ENCODE measurements at places on chromosomes 4 and X. TPM values are rescaled to one million over a fixed set of nuclear protein-coding genes. Genes with fewer than 3 reads are reported as not detected.

DNA sequence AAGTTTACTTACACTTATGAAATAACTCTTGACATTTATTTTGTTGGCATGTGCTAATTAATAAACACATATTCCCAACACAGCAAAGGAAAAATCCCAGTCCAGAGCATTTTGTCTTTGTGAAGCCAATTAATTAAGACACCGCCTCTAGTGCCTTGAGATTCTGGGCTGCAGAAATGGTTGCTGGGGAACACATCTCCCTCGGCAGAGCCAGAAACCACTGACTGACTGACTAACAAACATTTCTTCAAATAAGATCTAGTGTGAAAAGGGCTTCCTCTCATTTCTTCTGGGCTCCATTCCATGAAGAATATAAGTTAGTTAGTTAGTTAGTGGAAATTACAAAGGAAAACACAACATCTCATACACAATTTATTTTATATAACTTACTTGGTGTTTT lies 28.4 kb upstream of the NAP1L5 start:
- no peak for DNase-seq

GRCh38 chrX:70907900-70908299 lies 611 bp downstream of the TEX11 start:
- no peak for DNase-seq

DNA sequence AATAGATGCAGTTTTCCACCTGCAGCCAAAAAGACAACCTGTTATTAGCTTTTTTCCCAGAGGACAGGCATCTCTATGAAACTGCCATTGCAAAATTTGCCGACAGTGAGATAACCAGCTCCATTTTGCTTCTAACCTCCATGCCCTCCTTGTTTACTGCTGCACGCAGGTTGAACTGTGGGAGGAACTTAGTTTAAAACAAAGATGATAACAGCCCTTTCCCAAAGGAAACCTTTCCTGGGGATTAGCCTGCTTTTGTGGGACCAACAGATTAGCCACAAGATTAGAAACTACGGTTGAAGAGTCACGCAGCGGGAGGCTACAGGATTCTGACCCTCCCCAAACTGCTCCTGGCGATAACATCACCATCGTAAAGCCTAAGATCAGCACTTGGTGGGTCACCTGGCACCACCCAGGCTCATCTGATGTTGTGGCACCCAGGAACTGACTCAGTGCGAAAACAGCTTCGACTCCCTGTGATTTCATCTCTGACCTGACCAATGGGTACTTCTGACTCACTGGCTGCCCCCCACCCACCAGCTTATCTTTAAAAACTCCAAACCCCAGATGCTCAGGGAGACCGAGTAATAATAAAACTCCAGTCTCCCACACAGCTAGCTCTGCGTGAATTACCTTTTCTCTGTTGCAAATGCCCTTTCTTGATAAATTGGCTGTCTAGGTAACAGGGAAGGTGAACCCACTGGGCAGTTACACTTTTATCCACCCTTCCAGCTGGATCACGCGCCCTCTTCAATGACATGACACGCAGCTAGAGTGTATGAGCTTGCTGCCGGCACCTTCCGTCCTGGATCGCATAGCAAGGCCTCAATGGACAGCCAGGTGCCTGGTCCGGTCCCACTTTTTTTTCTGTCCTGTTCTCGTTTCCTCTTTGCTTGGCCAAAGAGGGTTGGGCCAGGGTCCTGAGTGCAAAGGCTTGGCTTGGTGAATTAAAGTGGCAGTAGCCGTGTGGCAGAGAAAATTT lies 27.2 kb downstream of the NOP14 start:
- no peak for DNase-seq

GRCh38 chr4:145679991-145680455 lies at the start of gene C4orf51:
Gene C4orf51, plus strand, starts transcription at chr4:145680146. Its CDS starts 58 bp downstream, at chr4:145680204.
- DNase-seq = peak; percentile 85

- DNase-seq = no peak
Measured at GRCh38 chr4:128768373-128768996, 41.0 kb upstream of the JADE1 start.

GRCh38 chrX:71998836-71999509 lies 88.3 kb downstream of the NHSL2 start:
- DNase-seq = peak; percentile 55

DNA sequence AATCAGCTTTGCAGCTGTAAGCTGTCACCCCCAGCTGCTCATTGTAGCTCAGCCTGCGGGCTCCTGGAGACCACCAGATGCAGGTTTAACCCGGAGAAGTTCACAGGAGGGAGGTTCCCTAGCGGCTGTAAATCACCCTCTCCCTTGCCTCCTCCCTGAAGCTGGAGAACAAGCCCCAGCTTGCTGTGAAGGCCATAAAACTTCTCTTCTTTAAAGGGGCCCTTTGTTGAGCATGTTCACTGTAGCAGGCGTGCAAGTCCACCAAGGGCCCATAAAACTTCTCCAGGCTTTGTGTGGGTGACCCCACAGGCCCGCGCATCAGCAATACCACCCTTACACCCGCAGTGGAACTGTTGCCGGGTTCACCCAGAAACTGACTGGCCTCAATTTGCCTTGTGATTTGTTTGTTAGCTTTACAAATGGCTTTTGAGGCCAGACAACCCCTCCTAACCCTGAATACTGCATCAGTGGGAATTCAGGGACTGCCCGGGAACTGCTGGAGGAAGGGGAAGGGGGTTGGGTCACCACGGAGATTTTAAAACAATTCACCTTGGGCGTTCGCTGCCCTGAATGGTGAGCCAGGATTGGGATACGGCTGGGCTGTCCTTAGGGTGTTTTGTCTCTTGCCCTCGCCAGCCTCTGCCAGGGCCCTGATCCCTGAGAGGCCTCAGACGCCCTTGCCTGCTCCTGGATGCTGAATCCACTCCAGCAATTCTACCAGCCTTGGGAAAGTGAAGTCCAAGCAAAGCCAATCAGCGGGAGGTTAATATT lies 49.5 kb upstream of the ATP6AP2 start:
- no peak for DNase-seq

- no peak for DNase-seq
Measured at GRCh38 chrX:1011691-1012283, 200.7 kb downstream of the CRLF2 start.

DNA sequence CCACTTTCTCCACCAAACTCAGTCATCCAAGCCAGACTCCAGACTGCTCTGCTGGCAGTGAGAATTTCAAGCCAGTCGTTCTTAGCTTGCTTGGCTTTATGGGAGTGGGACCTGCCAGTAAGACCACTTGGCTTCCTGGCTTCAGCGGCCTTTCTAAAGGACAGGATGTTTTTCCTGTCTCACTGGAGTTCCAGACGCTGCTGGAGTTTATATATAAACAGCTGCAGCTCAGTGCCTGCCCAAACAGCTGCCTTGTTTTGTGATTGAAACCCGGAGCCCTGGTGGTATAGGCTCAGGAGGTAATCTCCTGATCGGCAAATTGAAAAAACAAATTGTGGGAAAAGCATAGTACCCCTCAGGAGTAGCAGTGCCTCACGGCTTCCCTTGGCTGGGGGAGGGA lies 1165.8 kb upstream of the ADGRL3 start:
- no peak for DNase-seq

DNA sequence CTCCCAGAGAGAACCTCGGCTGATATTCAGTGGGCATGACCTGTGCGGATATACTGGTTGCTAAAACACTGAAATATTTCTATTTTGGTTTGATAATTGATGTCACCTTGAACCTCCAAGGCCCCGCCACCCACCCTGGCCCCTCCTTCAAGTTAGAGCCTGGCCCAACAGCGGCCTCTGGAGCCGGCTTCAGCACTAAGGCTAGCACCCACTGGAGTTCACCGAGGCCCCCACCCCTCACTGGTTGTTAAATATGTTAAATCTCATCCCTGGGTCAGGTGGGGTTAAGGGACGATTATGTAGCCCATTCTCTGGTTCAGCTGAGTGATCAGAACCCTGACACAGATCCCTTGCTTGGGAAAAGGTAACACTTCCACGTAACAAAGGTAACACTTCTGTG lies 24.3 kb downstream of the SEL1L3 start:
- DNase-seq = no peak

GRCh38 chr4:7984286-7984925 lies 44.7 kb upstream of the AFAP1 start:
- DNase-seq = no peak

DNA sequence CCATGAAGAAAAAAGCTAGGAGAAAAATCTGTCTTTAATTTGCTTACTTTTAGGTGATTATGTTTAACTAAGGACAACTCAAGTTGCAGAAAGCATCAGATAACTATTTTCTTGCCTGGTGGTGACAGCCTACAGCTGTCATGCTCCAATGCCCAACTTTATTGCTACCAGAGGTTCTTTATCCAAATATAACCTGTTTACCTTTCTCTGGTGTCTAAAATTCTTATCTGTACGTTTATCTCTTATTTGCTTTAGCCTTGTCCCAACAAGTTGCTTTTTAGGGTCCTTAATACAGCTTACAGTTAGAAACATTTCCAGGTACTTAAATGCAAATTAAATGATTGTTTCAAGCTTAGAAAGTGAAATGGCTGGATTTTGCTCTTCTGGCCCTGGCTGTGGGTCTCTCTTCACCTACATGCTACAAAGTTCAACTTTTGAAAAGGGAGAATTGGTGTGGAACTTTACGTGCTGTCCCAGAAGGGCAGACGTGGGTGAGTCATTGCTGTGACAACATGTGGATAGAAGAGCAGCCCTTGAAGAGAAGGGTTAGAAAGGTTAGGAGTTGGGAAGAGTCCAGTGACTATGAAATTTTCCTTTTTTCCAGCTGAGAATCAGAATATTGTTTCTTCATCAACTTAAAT lies 60.7 kb downstream of the HPGD start:
- DNase-seq = no peak

DNA sequence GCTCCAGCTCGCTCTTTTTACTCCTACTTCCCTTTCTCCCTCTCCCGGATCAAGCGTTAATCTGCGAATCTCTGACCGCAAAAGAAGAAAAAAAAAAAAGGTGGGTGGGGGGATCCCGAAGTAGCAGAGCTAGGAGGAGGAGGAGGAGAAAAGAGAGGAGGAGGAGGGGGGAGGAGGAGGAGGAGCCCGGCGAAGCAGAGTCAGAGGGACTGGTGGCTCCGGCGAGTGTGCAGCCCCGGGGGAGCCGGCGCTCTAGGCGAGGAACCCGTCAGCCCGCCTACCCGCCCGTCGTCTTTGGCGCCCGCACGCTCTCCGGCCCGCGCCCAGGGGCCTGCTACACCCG lies at the start of gene NHSL2:
Gene NHSL2, plus strand, starts transcription at position 203 of the 343 bp plus-strand sequence.
- DNase-seq = no peak

- DNase-seq = no peak
Measured at GRCh38 chrX:29431895-29432294, 783.5 kb upstream of the MAGEB2 start.

DNA sequence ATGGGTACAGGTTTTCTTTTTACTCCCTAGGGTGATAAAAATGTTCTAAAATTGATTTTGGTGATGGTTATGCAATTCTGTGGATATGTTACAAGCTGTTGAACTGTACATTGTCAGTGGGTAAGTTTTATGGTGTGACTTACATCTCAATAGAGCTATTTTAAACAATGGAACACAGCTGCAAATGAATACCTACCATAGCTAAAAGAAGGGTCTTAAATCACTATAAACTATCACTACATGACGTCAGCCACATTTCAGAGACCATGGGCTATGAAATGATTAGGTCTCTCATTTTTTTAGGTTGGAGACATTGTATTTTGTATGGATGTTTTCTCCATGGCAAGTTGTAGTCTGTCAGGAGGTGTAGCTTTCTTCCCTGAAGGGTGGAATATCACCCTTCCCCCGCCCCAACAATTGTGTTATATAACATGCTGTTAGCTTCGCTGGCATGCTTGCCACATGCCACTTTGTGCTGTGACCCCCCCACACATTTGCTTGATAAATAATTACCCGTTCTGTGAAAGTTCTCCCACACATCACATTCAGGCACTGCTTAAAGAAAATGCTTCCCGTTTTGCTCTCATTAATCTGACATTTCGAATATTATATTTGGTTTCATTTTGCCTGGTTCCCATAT lies 159.7 kb downstream of the ARHGAP10 start:
- no peak for DNase-seq

DNA sequence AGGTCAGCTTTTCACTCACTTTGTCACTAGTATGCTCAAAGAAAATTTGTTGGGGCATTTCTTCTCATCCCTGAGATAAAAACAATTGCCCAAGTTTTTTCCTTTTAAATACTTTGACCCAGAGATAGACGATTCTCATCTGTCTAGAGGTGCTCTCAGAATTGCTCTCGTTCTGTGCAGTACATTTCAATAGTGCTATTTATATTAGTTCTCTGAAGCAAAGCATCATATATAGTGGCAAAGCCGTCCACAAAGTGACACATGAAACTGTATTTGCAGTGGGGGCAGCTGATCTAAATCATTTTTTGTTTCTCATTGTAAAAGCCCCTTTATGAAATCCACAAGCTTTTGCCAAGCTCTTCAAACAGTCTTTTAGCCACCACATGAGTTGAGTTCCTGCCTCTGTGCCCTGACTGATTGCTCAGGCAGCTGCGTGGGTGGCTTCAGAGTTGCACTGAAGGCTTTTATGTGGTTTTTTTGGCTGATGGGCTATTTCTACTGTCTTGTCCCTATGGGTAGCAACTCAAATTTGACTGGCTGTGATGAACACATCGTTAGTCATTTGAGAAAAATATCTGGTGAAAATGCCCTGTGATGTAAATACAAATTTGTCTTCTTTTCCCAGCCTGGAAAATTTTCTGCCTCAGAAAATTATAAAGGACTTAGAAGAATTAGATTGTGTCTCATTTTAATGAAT lies 119.1 kb upstream of the OTUD4 start:
- peak; percentile 25 for DNase-seq

GRCh38 chrX:30674799-30675198 lies 21.6 kb downstream of the GK start:
- no peak for DNase-seq

- DNase-seq = no peak
Measured at GRCh38 chr4:57051524-57051923, 58.7 kb downstream of the IGFBP7 start.

DNA sequence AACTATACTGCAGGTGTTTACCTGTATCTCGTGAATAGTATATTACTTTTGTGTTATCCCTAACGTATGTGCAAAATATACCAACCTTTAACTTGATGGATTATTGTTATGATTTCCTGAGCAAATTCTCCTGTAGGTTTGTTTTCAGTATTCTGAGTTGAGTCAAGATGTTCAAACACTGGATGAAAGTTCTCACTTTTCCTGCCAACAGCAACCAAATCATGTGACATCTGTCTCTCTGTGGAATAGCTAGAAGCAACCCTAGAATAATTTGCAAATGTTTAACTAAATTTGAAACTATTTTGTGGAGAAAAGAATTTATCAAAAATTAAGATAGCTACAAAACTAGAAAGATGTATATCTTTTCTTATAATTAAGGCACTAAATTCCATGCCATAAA lies 35.6 kb downstream of the BCLAF3 start:
- no peak for DNase-seq

GRCh38 chr4:150207871-150208270 lies 129.6 kb downstream of the DCLK2 start:
- DNase-seq = no peak

GRCh38 chr4:110122201-110122600 lies 76.2 kb downstream of the ELOVL6 start:
- no peak for DNase-seq

KLHL4 gene
- total RNA-seq = 65.0 TPM

NPY2R gene
- total RNA-seq = not detected

C4orf50 gene
- under 0.01 TPM for total RNA-seq

CLGN gene
- total RNA-seq = 0.51 TPM

CLCN5 gene
- 8.7 TPM for total RNA-seq

INPP4B gene
- 20.9 TPM for total RNA-seq

INTS6L gene
- 3.3 TPM for total RNA-seq

PDCL2 gene
- not detected for total RNA-seq

PHOX2B gene
- total RNA-seq = not detected

HTRA3 gene
- 3.6 TPM for total RNA-seq

All from dermis blood vessel endothelial cell (primary cell).